ENCODE measurements at places on chromosomes 5 and 9. TPM values are rescaled to one million over a fixed set of nuclear protein-coding genes. Genes with fewer than 3 reads are reported as not detected.
A peak's percentile ranks its signal among the peaks of the same experiment; 100 is the strongest.

Gene CDX1
- total RNA-seq = 0.18 TPM

Gene BRINP1
- not detected for total RNA-seq

Gene GRIN3A
- total RNA-seq = not detected

Gene MAMDC2
- 5.6 TPM for total RNA-seq

Gene DEPDC1B
- total RNA-seq = 10.0 TPM

Gene FSTL4
- 0.18 TPM for total RNA-seq

- no peak for DNase-seq
These were observed 47.1 kb upstream of the PSD2 start for GRCh38 chr5:139748505-139748826.

GRCh38 chr9:81377320-81377719 lies 312.0 kb downstream of the TLE1 start:
- no peak for DNase-seq

- no peak for DNase-seq
These were observed 103.9 kb downstream of the ESM1 start for GRCh38 chr5:54881286-54882005.

GRCh38 chr5:146078566-146078965 lies 26.8 kb downstream of the PLAC8L1 start:
- DNase-seq = no peak

DNA sequence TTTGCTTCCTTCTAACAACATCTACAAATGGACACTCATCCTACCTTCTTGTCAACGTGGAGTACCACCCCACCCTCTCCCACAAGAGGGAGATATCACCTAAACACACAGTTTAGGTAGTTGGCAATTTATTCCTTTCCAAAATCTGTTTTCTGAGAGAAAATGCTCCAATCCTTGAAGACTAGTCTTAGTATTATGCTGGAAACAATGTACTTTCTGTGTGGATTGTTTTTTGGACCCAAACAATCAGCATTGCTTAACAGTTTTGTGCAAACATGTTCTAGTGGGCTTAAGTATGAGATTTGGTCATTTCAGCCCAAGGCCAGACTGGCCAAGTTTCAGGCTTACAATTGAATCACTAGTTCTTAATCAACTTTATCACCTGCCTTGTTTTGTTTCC lies 359.1 kb downstream of the ARHGEF28 start:
- DNase-seq = peak; percentile 45

DNA sequence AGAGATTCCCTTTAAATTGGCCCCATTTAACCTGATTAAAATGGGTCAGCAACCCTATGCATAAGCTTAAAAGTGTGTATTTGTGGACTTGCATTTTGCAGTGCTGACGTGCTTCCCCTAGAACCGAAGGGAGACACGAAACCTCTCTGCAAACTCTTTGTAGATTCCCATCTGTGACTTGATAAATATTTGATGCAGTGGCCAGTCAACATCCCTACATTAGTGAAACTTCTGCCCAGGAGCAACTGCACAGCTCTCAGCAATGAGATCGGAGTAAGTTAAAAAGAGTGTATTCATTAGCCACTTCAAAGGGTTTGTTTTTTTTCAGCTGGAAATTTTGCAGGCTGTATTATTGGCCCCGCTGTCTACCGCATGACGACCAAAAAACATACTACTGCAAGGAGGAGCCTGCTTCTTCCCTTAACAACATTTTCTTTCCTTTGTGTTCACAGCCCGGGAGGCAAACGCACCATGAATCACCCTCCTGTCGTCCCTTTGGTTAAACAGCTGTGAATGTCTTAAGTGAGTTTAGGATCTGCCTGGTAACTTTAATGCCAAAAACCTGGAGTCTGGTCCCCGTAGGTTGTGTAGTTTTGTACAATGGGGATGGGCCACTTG lies 38.0 kb upstream of the TCERG1 start:
- peak; percentile 26 for DNase-seq

- peak; percentile 34 for DNase-seq
These were observed 153.1 kb downstream of the PCSK1 start for GRCh38 chr5:96279801-96280542.

- DNase-seq = no peak
These were observed at the start of gene PCSK1 for GRCh38 chr5:96433066-96433447. PCSK1 (minus strand) TSS chr5:96433248; CDS start chr5:96433042, 206 bp downstream.

DNA sequence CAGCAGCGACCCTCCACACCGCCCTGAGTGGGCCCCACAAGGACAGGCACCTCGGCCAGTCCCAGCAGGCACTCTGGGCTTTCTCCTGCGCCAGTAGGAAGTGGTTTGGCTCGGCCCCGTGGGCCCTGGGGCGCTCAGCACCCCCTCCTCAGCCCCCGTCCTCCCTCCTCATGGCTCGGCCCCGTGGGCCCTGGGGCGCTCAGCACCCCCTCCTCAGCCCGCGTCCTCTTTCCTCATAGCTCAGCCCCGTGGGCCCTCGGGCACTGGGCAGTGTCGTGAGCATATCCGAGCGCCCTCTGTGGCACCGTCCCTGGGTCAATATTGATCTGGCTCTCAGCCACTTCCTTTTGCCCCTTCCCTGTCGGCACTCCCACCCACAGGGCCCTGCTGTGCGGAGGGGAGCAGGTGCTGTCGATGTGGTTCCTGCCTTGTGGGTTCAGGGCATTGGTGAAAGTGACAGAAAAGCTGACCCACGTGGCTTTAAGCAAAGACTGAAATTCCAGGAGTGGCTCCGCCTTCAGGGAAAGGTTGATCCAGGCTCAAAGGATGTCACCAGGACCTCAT lies 5.5 kb upstream of the SCGB3A1 start:
- no peak for DNase-seq

GRCh38 chr9:6575324-6576034 lies 70.0 kb downstream of the GLDC start:
- DNase-seq = no peak

DNA sequence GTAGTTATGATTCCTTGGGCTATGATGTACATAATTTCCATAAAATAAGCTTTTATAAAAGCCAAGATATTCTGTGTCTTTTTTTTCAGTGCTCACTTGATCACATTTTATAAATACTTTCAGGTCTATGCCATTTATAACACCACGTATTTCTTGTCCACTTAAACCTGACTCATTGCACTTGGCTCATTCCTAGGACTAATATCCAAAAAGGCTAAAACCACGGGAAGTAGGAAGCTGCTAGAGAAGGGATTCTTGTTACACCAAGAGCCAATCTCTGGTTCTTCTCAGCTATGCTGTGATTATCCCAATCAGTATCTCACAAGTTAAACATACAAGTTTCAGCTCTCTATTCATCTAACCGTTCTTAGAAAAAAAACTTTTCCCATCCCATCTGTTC lies 80.4 kb upstream of the CDH6 start:
- peak; percentile 88 for DNase-seq

DNA sequence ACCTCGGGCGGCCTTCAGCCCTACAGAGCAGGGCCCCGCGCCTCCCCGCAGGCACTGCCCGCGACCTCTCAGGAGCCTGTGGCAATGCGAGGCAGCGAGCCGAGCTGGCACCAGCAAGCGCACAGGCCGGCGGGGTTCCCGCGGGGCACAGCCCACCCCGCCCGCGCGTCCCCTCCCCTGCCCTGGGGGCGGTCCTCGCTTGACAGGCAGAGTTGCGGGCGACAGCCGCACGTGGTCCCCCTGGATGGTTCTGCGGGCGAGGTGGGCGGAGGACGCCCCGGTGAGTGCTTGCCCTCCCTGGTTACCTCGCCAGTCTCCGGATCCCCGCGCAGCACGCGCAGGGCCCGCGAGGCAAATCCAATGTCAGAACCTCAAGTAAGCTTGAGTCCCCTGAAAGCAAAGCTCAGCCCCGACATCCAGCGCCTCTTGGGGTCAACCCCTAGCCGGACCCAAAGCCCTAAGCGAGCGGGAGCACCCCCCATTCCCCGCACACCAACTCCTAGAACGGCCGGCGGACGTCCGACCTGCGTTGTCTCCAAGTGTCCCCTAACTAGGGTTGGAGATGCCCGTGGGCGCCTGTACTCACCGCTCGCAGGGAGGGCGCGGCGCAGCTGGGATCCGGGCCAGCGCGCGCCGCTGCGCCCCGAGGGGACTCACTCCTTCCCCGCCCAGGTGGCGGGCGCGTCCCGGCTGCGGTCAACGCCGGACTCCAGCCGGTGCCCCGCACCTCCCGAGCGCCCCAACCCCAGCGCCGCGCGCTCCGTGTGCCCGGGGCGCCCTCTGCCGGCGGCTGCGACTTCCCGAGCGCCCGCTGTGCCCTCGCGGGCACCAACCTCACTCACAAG lies at the start of gene DRD1:
TSS of gene DRD1 (minus strand) at position 123 of the 845 bp plus-strand sequence. CDS start 1,083 bp downstream, outside the sequence.
- DNase-seq = peak; percentile 21

DNA sequence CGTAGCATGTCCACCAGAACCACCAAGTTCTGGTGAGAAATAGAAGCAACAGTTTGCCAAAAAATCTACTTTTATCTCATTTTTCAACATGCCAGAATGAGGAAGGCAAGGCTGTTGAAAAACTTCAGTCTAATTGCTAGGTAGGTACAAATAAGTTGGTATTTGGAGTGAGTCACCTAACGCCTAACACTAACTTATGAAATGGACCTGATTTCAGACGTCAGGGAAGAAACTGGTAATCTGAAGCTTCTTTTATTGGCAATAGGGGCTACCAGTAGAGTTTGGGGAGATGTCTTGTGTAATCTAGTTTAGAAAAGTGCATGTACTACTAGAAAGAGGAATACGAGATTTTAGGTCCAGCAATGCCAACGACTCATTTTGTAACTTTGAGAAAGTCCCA lies 4.4 kb upstream of the PDE6A start:
- DNase-seq = no peak

DNA sequence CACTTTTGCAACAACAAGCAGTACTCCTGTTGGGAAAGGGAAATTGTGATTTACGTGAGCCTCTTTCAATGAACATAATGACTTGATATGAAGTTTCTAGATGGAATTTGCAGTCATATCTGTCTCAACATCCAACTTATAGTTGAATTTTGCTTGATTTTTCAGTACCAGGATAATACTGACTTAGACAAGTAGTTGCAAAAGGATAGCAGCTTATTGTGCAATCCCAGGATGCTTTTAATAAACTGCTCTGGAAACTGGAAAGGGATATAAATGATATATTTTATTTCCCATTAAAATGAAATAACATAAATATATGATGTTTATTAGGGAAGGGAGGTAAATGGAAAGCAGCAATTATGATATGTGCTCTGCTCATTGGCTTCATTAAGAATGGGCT lies 174.4 kb upstream of the RGMB start:
- peak; percentile 28 for DNase-seq

GRCh38 chr9:131702911-131703310 lies 37.0 kb downstream of the RAPGEF1 start:
- no peak for DNase-seq

- no peak for DNase-seq
These were observed 3.8 kb downstream of the PCDH12 start for GRCh38 chr5:141954194-141954593.

- no peak for DNase-seq
These were observed 147.8 kb upstream of the RAPGEF1 start for GRCh38 chr9:131887680-131888079.

DNA sequence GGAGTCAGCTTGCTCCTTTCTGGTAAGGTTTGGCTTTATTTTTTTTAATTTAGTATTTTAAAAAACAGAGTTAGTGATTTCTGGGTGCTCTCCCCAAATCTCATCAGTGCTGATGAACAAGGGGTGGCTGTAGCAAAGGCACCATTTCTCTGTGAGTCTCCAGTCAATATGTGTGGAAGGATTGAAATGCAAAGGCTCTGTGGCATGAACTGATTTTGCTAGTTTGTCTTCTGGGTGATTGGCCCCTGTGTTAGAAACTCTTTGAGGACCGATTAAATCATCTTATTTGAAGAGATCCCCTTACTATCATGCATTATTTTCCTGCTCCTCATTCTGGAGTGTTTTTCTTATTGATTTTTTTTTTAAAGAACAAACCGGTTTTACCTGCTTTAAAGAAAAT lies 596 bp downstream of the TEK start:
- no peak for DNase-seq

Data from IMR-90 (cell line).